CD8-positive, alpha-beta memory T cell (primary cell): ENCODE measurements at places on chromosomes 12 and 14.

DNA sequence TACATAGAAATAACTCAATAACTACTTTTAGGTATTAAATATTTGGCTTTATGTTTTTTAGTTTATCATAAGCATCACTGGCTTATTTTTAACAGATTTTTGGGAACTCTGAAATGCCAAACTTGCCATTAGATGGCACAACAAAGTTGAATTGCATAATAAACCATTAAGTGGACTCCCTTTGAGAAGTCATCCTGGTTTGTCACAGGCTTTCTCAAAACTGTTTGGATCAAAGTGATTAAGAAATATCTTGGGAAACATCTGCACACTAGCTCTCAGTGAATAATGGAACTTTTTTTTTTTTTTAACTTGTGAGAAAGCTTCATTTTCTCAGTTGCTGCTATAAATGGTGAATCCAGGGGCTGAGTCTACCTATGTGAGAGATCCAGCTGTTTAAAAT lies 4.3 kb downstream of the SLC16A7 start:
- no peak for DNase-seq
- H3K27me3 ChIP-seq: no peaks in the 10 kb centered on the region
- H3K4me1 ChIP-seq: peaks cover 23% of the 10 kb centered on the region
- H3K36me3 ChIP-seq: no peaks in the 10 kb centered on the region
- H3K27ac ChIP-seq: no peak overlapping the region

DNA sequence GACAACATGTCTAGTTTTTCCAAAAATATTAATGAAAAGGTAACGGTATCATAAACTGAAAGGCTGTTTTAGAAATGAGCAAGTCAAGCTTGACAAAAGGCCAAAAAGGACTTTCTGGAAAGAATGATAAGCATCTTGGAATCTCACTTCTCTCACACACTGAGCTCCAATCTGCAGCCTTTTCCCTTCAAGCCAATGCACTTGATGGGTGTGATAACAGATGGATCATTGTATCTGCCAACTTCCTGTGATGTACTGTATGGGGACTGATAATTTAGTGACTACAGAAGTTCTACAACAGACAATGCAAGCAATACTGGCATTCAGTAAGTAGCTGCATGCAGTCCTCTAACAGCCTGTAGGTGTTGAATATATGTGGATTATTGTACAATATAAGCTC lies 147.1 kb downstream of the MED13L start:
- no peaks in the 10 kb centered on the region for H3K36me3 ChIP-seq
- H3K27me3 ChIP-seq: no peaks in the 10 kb centered on the region
- no peak overlapping the region for H3K4me3 ChIP-seq
- H3K4me1 ChIP-seq: peaks cover 26% of the 10 kb centered on the region
- H3K27ac ChIP-seq: no peak overlapping the region

- DNase-seq: no peak
- peak overlapping the region; percentile 48 for H3K27ac ChIP-seq
- peaks cover 8% of the 10 kb centered on the region for H3K4me1 ChIP-seq
- H3K4me3 ChIP-seq: no peak overlapping the region
- no peaks in the 10 kb centered on the region for H3K36me3 ChIP-seq
- no peaks in the 10 kb centered on the region for H3K27me3 ChIP-seq
These were observed 18.4 kb downstream of the ANO6 start for GRCh38 chr12:45234139-45234865.

- H3K4me1 ChIP-seq: peaks cover 12% of the 10 kb centered on the region
- no peak for DNase-seq
- H3K4me3 ChIP-seq: no peak overlapping the region
- H3K27me3 ChIP-seq: no peaks in the 10 kb centered on the region
- no peaks in the 10 kb centered on the region for H3K36me3 ChIP-seq
- H3K27ac ChIP-seq: no peak overlapping the region
These were observed 4.6 kb upstream of the CCDC85C start for GRCh38 chr14:99608591-99608990.

- H3K27ac ChIP-seq: peak overlapping the region; percentile 99
- no peaks in the 10 kb centered on the region for H3K27me3 ChIP-seq
- H3K36me3 ChIP-seq: no peaks in the 10 kb centered on the region
- no peak for DNase-seq
- H3K4me3 ChIP-seq: peak overlapping the region; percentile 94
- peaks cover 48% of the 10 kb centered on the region for H3K4me1 ChIP-seq
These were observed 49.5 kb downstream of the PPP2R5C start for GRCh38 chr14:101810897-101811621.

GRCh38 chr12:120720234-120720986 lies 5.2 kb upstream of the ACADS start:
- H3K4me3 ChIP-seq: no peak overlapping the region
- no peak overlapping the region for H3K27ac ChIP-seq
- no peaks in the 10 kb centered on the region for H3K27me3 ChIP-seq

GRCh38 chr14:31229638-31230572 lies 22.3 kb upstream of the HECTD1 start:
- no peak overlapping the region for H3K4me3 ChIP-seq
- no peaks in the 10 kb centered on the region for H3K27me3 ChIP-seq
- H3K4me1 ChIP-seq: no peaks in the 10 kb centered on the region

DNA sequence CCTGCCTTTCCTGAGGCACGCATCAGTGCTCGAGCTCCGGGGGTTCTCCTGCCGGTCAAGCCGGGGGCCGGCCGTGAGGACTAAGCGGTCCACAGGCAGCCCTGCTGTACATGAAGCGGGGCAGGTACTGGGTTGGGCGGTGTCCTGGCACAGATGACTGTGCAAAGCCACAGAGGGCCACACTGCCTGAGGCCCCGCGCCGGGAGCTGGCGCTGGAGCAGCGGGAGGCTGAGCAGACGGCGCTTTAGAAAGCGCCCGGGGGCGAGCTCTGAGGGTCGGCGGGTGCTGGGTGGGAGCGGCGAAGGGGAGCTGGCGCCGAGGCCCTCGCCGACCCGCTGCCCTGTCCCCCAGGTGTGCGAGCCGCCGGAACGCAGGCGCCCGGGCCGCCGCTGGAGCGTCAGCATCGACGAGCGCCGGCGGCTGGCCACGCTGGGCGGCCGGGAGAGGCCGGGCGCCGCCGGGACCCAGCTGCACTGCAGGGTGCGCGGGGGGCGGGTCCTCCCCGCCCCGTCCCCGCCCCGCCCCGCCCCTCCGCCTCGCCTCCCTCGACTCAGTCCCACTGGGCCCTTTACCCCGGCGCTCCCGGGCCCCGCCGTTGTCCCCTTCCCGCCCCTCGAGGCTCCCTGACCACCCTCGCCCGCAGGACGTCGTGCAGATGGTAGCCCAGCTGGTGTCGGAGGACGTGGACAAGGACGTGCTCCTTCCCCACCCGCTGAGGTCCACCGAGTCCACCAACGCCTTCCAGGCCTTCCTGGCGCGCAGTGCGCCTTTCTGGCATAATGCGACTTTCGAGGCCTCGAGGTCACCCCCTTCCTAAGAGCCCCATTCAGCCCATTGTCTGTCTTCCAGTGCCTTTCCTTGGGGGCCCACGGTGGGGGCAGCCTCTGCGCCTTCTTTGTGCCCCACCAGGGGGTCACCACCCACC lies 8.3 kb upstream of the MTA1 start:
- no peaks in the 10 kb centered on the region for H3K36me3 ChIP-seq
- no peak overlapping the region for H3K4me3 ChIP-seq
- DNase-seq: no peak
- peaks cover 11% of the 10 kb centered on the region for H3K4me1 ChIP-seq
- H3K27me3 ChIP-seq: peaks cover 12% of the 10 kb centered on the region

DNA sequence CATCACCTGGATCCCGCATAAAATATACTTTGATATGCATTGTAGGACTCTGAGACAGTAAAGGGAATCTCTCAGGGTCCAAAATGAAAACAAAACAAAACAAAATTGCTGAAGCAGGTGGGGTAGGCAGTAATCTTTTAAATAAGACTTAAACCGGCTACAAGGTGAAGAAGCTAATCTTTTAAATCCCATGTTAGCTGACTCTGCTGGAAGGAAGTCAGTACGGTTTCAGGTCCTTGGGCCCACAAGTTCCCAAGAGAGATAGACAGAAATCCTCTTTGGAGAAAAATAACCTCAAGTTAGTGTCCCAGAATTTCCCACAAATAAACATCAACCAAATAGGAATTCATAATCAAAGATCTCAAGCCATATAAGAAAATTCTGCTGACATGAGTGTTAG lies 5.0 kb upstream of the EPS8 start:
- H3K27me3 ChIP-seq: no peaks in the 10 kb centered on the region
- no peaks in the 10 kb centered on the region for H3K4me1 ChIP-seq
- no peak overlapping the region for H3K27ac ChIP-seq
- H3K36me3 ChIP-seq: no peaks in the 10 kb centered on the region
- no peak for DNase-seq

GRCh38 chr12:116726694-116727093 lies 11.2 kb downstream of the SPRING1 start:
- no peak overlapping the region for H3K4me3 ChIP-seq
- no peak for DNase-seq
- no peak overlapping the region for H3K27ac ChIP-seq
- H3K27me3 ChIP-seq: no peaks in the 10 kb centered on the region

DNA sequence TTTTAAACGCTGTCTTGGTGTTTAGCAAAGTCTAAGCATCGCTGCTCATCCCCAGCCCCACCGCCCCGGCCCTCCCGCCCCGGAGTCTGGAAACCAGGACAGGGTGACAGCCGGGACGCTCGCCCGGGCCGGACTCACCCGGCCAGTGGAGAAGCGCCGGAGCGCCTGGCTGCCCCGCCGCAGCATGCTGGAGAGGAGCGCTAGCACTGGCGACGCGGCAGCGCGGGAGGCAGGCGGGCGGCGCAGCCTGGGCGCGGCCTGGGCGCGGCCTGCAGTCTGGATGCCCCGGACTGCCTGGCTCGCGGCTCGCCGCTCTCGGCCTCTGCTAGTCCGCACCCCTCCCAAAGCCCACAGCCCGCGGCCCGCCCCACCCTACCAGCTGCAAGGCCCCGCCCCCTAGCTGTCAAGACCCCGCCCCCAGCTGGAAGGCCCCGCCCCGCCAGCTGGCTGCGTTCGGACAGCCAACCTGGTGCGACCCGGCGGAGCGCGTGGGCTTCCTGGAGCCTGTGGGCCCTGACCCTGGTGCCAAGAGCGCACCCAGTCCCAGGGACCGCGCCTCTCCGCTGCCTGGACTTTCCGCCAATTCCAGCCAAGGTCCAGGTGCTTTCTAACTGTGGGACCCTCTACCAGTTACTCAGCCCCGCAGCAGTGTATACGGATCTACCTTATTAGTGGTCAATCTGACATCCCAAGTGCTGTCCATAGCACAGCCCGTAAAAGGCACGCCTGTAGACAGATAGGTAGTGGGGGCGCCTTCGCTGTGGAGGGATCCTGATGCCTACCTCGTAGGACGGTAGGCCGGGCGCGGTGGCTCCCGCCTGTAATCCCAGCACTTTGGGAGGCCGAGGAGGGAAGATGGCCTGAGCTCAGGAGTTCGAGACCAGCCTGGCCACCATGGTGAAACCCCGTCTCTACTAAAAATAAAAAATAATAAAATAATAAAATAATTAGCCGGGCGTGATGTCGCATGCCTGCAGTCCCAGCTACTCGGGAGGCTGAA lies at the start of gene ALDH1L2:
TSS of gene ALDH1L2 (minus strand) at position 208 of the 1,000 bp plus-strand sequence. CDS start at position 186, 22 bp downstream.
- H3K4me3 ChIP-seq: peak within 1 kb of the TSS; percentile 38
- no peaks in the 10 kb centered on the region for H3K36me3 ChIP-seq
- H3K4me1 ChIP-seq: peaks cover 10% of the 10 kb centered on the region
- H3K27me3 ChIP-seq: peaks cover 29% of the 10 kb centered on the region

DNA sequence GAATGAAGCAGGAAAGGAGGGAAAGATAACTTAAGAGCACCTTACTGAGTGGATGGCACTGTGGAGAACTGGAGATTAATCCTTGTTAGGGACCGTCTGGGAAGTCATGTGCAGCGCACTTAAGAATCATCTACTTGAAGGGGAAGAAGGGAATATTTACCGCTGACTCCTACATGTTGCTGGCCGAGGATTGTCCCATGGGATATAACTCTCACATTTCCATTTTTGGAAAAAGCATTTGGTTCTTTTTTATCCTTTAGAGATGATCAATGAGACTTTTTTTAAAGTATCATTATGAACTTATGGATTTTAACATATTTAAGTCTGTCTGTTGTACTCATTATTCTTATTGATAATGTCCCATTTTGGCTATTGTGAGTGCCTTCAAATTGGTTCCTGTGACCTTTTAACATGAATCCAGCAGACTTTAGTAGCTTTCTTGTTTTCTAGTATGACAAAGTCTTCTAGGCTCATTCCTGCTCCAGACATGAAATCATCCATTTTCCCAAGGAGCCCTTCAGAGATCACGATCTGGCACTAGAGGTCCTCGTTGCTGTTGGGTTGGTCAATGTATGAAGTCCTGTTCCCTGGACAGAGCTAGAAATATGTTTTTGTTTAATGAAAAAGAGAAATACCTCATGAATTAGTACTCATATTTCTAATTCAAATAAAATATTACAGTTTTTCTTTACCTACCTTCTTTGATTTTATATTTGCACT lies 20.2 kb upstream of the FAM234B start:
- no peaks in the 10 kb centered on the region for H3K36me3 ChIP-seq
- no peak for DNase-seq
- no peaks in the 10 kb centered on the region for H3K27me3 ChIP-seq
- H3K4me1 ChIP-seq: no peaks in the 10 kb centered on the region

GRCh38 chr14:102363182-102363943 lies 622 bp downstream of the TECPR2 start:
- peaks cover 21% of the 10 kb centered on the region for H3K4me1 ChIP-seq
- peak overlapping the region; percentile 86 for H3K27ac ChIP-seq
- no peak for DNase-seq
- no peaks in the 10 kb centered on the region for H3K27me3 ChIP-seq
- peaks cover 9% of the 10 kb centered on the region for H3K36me3 ChIP-seq
- peak overlapping the region; percentile 86 for H3K4me3 ChIP-seq

GRCh38 chr12:51505360-51506105 lies 80.9 kb downstream of the SLC4A8 start:
- DNase-seq: no peak
- H3K36me3 ChIP-seq: no peaks in the 10 kb centered on the region
- H3K27me3 ChIP-seq: no peaks in the 10 kb centered on the region
- no peaks in the 10 kb centered on the region for H3K4me1 ChIP-seq
- no peak overlapping the region for H3K27ac ChIP-seq

DNA sequence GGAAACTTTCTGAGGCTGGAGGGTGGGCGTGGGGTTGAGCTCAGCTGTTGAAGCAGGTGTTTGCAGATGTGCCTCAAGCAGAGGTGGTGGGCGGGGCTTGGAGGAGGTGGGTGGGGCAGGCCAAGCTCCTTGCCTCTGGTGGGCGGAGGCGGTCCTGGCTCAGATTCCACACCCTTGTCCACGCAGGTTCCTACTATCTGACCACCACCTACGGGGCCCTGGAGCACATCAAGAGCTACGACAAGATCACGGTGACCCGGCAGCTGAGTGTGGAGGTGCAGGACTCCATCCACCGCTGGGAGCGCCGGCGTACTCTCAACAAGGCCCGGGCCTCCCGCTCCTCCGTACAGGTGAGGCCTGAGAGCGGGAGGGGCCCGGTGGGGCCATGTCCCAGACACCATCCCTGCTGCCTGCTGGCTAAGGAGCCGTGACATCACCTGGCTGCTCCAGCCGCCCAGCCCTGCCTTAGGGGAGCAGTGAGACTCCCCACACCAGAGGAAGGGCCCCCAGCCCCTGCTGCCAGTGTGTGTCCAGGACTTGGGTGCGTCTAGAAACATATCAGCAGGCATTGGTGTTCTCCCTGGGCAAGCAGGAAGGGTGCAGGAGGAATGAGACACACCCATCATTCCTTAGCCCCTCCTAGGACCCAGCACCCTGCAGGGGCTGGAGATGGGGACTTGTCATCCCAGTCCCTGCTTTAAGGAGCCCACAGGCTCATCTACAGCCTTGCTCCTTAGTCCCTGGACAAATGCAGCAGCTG lies 63.4 kb downstream of the LGMN start:
- H3K4me3 ChIP-seq: no peak overlapping the region
- H3K4me1 ChIP-seq: peaks cover 14% of the 10 kb centered on the region
- DNase-seq: no peak
- peaks cover 41% of the 10 kb centered on the region for H3K36me3 ChIP-seq
